ENCODE measurements at places on chromosomes 4 and X.
A peak's percentile ranks its signal among the peaks of the same experiment; 100 is the strongest.

DNA sequence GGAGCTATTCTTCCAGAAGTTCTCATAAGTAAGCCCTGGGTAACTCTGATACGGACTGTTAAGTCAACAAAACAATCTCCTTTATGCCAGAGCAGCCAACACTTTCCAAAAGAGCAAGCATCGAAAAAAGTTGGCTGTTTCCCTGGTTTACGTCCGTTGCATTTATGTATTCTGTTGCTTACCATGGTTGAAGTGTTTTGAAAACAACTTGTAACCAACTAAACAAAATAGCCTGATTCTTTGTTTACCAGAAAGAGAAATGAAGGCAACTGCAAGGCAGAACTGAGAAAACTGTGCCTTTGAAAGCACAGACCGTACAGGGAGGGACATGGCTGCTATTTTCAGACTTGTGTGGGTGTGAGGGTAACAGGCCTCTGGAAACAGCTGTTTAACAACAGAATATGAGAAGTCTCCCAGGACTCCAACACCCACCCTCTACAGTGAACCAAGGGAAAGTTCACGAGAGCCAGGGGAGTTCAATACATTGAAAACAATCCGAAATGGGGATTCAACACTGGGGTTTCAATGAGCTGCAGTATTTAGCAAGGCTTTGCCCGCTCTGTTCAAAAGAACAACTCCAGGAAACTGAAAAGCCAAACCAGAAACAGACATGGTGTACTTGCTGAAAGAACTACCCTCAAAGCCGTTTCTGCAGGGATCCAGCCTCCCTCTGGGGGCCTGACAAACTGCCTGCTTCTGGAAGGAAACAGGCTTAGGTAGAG lies 95.8 kb upstream of the EGFL6 start:
- peak; percentile 61 for DNase-seq

GRCh38 chr4:54498661-54499111 lies 159.1 kb upstream of the KIT start:
- no peak for DNase-seq

DNA sequence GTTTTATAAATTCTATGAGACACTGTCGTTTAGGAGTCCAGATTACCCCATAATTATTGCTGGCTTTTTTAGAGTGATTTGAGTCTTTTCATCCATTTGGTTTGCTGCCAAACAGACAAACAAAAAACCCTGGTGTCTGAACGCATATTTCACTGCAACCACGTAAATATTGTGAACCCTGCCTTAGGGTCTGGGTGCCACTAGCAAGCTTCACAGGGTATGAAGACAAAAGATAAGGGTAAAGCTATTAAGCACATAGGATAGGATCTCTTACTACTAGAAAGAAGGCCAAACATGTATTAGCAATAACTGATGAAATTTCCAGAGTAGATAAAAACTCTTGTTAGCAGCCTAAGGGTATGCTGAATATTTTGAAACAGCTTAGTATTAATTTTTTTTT lies 143.3 kb downstream of the BANK1 start:
- no peak for DNase-seq

- no peak for DNase-seq
Measured at GRCh38 chr4:120922381-120923206, at the start of gene PRDM5. Gene PRDM5, minus strand, starts transcription at chr4:120922726. Its CDS starts 118 bp downstream, at chr4:120922608.

DNA sequence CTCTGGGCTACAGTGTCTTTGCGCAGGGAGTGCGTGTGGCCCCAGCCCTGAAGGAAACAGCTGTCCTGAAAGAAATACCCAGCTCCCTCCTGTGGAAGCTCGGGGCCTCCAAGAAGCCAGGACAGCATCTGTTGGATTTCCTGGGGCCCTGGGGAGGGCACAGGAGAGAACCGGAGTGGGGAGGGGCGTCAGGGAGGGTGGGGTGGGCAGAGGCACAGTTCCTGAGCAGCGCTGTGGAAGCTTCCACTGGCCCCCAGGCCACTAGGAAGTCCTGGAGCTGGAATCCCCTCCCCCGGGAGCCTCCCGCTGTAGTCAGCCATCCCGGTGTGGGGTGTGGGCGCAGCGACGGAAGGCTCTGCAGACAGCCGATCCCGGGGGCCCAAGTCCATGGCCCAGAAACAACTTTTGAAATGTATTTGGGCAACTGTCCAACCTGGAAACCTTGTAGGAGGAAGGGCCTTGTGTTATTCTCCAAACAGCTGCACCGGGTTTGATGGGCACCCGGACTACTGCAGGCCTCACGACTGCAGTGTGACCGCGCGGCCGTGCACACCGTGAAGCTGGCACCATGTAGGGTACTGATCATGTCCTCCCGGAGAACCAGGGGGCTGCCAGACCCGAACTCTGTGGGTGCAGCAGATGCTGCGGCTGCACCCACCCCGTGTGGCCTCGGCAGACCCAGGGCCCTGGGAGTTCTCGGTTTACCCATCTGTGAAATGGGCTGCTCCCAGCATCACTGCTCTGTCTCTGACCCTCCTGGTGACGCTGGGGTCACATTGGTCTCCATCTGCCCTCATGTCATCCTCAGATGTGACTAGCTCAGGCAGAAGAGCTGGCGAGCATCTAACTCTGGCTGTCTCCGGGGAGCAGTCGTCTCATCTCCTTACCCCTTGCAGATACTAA lies 68.5 kb upstream of the HMX1 start:
- no peak for DNase-seq

DNA sequence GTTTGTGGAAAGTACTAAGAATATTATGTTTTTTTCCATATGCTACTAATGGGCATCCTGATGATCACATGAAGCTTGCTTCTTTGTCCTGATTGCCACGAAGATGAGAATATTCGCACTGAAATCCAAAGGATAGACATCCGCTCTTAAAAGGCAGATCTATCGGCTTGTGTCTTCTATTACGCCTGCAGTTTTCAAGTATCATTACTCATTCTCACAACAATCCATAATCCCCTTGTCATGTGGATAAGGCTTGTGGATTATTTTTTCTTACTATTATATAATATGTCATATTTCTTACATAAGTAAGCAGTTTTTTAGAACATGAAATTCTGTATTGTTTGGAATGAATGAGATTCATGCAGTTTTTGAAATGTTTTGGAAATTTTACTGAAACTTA lies 62.8 kb downstream of the KCNIP4 start:
- DNase-seq = no peak

GRCh38 chrX:53321230-53321942 lies 40.0 kb upstream of the IQSEC2 start:
- no peak for DNase-seq

DNA sequence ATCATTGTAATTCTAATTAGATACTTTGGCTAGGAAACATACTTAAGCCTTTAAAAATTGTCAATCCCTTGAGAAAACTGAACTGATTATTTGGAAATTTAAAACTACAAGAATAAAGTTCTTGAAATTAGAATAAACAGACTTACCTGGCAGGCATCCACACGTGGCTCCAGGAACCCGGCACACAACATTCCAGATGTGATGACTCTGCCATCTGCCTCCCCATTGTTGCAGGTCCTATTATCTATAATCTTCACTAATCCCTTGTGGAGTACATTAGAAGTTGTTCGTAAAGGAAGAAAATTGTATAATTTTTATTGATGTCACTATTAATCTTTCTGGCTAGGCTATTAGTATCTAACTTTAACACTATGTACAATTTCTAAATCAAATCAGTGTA lies 16.2 kb upstream of the GNRHR start:
- DNase-seq = no peak

DNA sequence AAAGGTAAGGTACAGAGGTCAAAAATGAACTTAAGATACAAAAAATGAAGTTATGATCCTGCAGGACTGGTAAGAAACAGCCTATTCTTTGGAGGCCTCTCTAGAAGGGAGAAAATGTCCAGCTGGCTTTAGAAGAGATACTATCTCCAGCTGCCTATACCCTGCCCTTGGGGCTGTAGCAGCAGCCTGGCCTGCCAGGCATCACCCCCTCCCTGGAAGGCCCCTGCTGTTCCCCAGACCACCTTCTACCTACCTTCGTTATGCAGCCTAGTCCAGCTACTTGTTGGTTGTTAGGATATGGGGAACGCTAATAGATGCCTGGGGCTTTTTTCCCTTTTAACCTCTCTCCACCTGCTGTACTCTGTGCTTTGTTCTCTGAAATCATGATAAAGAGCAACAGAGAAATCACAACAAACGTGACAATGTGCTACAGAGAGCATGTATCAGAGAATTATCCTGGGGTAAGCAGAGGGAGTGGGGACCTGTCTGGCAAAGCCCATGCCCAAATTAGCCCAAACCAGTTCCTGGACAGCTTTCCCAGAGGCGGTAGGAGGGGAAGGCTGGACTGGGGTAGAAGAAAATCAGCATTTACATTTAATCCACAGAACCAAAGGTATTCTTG lies 34.5 kb downstream of the FRMD7 start:
- DNase-seq = no peak

- peak; percentile 13 for DNase-seq
Measured at GRCh38 chr4:103197765-103198110, 405 bp downstream of the CENPE start.

GRCh38 chr4:37881811-37882210 lies 9.1 kb upstream of the TBC1D1 start:
- peak; percentile 66 for DNase-seq

DNA sequence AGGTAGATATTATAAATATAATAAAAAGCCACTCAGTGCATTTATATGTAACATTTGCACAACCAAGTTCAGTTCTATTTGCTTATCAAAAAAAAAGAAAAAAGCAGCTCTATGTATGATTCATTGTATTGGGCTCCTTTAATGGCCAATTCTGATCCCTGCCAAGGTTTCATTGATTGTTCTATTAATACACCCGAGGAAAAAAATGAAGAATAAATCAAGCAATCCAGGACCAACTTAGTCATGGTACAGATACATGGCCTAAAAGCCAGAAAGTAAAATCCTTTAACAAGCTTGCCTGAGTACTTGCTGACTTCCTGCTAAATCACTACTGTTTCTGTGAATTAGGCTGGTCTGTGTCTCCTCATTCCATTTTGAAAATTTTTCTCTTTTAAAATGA lies 77.6 kb upstream of the PCDH7 start:
- DNase-seq = no peak

DNA sequence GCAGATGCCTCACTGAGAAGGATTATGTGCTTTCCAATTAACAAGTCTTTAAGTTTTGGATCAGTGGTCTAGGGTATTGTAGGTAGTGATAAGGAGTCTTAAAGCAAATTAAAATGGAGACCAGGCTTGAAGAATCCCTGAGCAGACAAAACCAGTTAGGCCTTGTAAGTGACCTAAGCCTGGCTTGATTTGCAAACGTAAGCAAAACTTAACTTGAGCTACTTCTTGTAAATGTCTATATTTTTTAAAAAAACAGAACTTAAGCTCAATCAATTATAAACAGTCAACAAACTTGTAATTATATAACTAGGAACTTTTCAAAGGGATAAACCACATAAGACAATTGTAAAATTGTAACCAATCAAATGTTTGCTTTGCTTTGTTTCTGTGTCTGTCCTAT lies 72.7 kb upstream of the NALF2 start:
- DNase-seq = no peak

GRCh38 chrX:135974279-135974856 lies 580 bp upstream of the MMGT1 start:
- DNase-seq = no peak

DNA sequence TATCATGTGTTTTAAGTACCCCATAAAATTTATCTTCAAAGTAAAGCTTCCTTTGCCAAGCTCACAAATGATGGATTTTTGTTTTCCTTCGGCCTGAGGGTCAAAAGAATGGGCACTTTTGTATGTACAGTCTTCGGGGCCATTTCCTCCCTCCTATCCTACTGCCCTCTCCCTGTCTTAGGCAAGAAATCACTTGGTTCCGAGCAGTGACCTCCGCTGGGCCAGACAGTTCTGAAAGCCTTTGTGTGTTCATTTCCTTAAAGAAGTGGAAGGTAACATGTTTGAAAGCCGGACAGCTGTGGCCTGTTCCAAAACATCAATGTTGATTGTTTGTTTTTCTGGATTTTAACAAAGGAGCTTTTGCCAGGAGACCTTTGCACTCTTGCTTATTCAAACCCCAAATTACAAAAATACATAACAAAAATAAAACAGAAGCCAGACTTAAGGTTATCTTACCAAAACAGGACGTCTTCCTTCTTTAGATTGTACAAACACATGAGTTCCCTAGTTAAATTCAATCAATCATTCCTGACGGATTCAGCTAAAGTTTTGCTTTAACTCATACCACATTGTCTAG lies 110.6 kb upstream of the LIMCH1 start:
- no peak for DNase-seq

- no peak for DNase-seq
Measured at GRCh38 chr4:54197926-54198325, 31.2 kb upstream of the PDGFRA start.

DNA sequence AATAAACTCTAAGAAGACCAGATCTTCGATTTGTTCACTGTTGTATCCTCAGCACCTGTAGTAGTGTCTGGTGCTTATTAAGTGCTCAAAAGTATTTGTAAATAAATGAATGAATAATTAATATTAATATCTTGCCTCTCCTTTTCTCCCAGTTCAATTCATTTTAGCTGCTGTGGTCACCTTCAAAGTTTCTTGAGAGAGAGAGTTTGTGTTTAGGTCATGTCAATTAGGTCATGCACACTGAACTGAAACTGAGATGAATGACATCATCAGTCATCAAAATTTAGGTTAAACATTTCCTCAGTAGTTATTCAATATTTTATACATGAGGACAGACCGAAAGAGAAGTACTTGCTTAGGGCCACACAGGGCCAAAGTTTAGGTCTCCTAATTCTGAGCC lies 73.5 kb downstream of the ANXA3 start:
- peak; percentile 34 for DNase-seq

GRCh38 chrX:129359269-129359668 lies 164.0 kb downstream of the SMARCA1 start:
- peak; percentile 13 for DNase-seq

DNA sequence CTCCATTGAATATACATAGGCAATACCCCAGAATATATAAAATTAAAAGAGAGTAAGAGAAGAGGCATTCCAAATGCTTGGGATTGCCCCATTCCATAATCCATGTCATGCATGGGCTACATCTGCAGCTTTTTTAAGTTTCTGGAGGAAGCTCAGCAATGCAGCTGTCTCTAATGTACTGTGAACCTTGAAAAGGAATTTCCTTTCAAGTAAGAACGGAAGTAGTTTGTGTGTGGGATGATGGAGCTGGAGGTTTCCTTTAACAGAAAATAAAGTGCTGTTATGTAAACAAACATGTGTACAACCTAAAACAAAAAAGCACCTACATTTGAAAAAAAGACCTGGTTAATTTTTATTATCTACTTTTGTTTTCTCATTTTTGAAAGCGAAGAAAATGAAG lies 303.5 kb downstream of the BMPR1B start:
- no peak for DNase-seq

- DNase-seq = no peak
Measured at GRCh38 chr4:187270154-187270553, 546.5 kb upstream of the FAT1 start.

DNA sequence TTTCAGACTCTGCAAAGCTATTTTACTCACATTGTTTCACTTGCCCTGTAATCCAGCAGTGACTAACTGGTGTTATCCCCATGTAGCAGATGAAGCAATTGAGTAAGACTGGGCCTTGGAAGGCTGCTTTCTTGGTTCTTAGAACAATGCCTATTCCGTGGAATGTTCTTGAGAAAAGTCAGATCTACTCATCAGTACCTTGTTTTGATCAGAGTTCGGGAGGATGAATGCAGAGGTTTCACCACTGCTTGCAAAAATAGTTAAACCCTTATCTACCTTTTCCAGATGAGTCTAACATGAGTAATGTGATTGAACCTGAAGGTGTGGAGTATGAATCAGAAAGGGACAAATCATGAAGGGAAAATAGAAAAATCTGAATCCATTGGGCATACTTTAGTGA lies 1.8 kb downstream of the MAOB start:
- no peak for DNase-seq

- DNase-seq = no peak
Measured at GRCh38 chrX:45794323-45794994, 593.8 kb upstream of the DIPK2B start.

- DNase-seq = peak; percentile 53
Measured at GRCh38 chrX:21745756-21746155, 12.2 kb downstream of the SMPX start.

All from inflammatory macrophage treated with lipopolysaccharide for 1 hour (primary cell).